ENCODE measurements at places on chromosomes 5 and 9.

DNA sequence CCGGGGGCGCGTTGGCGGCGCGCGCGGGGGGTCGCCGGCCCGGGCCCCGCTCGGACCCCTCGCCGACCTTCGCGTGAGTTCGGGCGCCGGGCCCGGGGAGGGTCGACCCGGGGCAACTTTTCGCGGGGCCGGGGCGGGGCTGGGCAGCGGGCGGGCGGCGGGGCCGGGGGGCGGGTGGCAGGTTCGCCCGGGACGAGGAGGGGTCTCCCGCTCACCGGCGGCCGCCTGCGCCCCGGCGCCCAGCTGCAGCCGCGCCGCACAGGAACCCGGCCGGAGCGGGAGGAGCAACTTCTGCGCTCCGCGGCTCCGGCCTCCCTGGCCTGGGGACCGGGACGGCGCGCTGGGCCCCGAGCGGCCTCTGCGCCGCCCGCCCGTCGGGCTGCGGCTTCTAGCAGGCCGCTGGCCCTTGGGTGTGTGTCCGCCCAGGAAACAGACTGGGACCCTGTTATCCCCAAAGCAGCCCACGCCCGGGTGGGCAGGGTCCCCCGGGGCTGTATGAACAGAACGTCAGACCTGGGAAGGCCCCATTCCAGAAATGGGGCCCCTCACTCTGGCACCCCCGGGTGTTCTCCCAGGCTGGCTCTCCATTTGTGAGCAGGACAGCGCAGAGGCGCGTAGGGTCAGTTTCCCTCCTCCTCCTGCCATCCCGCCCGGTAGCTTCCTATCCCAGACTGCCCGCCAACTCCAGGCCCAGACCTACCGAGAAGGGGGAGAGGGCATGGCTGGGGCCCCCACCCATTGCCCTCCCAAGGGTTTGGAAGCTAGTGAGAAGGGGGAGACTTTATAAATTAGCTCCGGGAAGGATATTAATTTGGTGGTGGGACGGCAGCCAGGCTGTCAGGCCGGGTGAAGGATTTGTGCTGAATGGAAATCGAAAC is 708 bp downstream of the RXRA start:
- DNase-seq: no peak

DNA sequence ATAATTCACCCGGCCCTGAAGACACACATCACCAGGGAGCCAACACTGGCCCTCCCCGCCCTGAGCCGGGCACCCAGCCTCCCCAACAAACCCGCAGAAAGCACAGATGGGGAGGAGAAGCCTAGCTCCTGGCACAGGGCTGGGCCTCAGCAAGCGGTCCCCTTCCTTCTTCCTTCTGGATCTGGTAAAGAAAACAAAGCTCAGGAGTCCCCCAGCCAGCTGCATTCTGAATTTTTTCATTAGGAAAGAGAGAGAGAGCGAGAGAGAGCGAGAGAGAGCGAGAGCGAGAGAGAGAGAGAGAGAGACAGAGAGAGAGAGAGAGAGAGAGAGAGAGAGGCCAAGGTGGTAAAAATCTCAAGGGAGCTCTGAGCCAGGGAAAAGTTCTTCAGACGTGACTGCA is 195.7 kb downstream of the CRB2 start:
- no peak for DNase-seq

DNA sequence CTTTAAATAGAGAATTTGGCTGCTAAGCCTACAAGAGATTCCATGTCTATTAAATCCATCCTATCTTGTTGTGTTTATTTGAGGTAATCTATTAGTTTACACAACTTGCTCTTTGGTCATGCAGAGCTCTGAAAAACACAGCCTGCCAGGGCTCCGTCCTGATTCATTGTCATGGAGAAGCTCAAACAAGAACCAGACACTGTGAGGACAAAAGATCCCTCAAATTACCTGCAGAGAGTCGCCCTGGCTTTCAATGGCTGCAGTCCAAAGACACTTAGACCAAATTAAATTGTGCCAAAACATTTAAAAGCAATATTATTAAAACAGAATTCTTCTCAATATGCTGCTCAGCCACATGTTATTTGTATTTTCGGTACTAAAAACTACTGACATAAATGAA is 60.1 kb downstream of the CDH18 start:
- no peak for DNase-seq

- no peak for DNase-seq
Observed at GRCh38 chr5:180950291-180950949, 38.2 kb upstream of the BTNL3 start.

DNA sequence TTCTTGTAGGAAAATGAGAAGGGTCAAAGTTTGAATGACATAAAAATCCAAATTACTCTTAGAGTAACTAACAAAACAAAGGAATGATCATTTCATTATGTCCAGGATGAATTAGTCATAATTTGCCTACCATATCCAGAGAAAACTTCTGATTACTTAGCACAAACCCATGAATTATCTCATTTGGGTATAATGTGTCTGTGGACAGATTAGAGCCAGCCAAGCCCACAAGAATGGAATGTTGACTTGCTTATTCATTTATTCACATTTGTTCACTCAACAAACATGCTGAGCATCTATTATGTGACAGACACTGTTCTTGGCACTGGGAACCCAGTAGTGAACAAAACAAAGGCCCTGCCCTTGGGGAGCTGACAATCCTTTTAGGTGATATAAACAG is 87.4 kb downstream of the APBA1 start:
- DNase-seq: no peak

- DNase-seq: no peak
Observed at GRCh38 chr5:135348918-135349317, 50.1 kb downstream of the MACROH2A1 start.

- no peak for DNase-seq
Observed at GRCh38 chr9:103992938-103993579, 101.0 kb upstream of the SMC2 start.

DNA sequence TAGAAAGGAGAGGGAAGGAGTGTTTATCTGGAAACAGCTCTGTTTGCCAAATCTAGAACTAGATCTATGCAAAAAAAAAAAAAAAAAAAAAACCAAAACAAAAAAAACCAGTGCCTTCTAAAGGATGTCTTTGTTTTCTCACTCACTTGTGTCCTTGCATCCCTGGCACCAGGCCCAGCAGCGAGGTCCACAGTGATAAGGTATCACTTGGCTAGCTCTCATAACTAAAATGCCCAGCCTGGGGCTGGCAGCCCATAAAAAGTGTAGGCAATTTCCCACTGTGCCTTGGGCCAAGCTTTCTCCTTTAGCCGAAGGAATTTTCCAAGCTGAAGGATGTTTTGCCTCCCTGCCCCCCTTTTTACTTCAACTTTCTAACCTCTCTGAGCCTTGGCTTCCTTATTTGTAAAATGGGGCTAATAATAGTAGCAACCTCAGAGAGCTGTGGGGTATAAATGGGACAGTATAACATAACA is 20.8 kb downstream of the RGS3 start:
- no peak for DNase-seq

- no peak for DNase-seq
Observed at GRCh38 chr9:9603345-9603744, 1009.5 kb downstream of the PTPRD start.

- DNase-seq: no peak
Observed at GRCh38 chr9:70135176-70135575, 91.5 kb downstream of the MAMDC2 start.

- no peak for DNase-seq
Observed at GRCh38 chr9:34499076-34499475, 23.7 kb downstream of the ENHO start.

GRCh38 chr5:36301858-36302603 is at the start of gene RANBP3L:
TSS of gene RANBP3L (minus strand) at chr5:36301902. CDS start at chr5:36301416, 486 bp downstream.
- DNase-seq: no peak

DNA sequence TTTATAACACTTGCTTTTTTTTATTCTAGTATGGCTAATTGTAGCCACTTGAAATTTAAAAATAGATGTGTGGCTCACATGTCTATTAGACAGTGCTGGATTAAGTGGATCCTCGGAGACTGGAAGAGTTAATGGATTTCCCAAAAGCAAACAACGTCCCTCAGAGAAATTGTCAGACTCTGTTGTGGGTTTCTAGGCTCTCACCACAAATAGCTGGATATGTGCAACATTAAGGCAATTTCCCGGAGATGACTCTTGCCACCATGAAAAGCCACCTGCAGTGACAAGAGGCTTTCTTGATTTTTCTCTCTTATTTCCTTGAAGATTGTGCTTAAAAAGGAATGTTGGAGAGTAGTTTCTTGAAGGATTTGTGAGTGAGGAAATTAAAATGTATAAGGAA is 43.2 kb downstream of the TMEM167A start:
- no peak for DNase-seq

GRCh38 chr5:74075501-74076484 is 449.8 kb downstream of the ARHGEF28 start:
- no peak for DNase-seq

DNA sequence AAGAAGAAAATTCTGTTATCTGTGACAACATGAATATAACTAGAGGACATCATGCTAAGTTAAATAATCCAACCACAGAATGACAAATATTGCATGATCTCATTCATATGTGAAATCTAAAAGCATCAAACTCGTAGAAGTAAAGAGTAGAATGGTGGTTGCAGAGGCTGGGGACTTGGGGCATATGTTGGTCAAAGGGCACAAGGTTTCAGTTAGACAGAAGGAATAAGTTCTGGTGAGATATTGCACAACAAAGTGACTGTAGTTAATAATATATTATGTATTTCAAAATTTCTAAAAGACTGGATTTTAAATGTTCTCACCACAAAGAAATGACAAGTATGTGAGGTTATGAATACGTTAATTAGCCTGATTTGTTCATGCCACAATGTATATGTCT is 24.8 kb downstream of the GRIA1 start:
- DNase-seq: no peak

DNA sequence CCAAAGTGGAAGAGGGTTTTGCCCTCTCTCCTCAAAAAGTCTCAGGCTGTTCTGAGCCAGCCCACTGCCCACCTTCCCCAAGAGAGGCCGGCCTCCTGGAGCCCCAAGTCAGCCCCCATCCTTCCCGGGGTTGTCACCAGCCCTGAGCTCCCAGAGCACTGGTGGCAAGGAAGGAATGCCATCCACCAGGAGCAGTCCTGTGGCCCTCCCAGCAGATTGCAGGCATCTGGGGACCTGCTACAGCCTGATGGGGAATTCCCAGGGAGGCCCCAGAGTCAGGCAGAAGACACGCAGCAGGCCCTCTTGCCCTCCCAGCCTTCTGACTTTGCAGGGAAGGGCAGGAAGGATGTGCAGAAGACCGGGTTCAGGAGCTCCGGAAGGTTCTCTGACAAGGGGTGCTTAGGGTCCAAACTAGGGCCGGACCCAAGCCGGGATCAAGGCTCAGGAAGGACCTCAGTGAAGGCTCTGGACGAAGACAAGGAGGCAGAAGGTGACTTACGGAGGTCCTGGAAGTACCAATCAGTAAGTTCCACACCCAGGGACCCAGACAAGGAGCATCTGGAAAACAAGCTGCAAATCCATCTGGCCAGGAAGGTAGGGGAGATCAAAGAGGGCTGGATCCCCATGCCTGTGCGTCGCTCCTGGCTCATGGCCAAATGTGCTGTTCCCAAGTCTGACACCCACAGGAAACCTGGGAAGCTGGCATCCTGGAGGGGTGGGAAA is 3.7 kb downstream of the SPATA31E1 start:
- DNase-seq: no peak

DNA sequence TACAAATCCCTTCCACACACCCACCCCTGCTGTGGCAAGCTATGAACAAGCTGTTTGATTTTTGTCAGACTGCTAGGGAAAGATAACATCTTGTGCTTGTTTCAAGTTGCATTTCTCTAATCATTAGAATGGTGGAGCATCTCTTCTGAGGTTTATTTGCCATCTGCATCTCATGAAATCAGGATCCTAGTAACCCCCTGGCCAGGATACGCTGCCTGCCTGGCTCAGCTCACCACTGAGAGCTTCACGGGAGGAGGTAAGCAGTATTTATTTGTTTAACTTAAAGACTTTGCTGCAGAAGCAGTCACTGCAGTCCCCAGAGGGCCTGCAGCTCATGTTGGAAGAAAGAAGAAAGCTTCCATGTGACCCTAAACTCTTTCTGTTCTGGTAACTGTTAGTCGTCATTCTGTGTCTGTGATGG is 83.3 kb upstream of the CXCL14 start:
- DNase-seq: no peak

DNA sequence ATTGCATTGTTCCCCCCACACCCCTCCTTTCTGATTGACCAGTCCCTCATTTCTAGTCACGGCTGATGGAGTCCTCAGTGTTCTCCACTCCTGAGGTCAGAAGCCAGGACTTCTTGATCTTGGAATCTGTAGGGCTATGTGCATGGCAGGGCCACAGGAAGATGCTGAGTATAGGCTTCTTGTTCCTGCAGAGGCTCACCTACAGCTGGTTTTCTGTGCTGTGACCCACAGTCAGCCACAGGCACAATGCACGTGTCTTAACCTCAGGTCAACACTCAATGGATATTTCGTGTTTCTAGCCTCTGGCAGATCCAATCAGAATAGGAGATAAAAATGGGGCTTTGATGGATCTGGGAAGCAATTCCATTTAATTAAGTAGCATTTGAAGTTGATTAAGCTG is 14.3 kb upstream of the CXCL14 start:
- DNase-seq: no peak

- no peak for DNase-seq
Observed at GRCh38 chr9:100394816-100395215, 32.1 kb upstream of the MSANTD3 start.

- DNase-seq: no peak
Observed at GRCh38 chr9:126451316-126451885, 124.8 kb downstream of the MVB12B start.

- DNase-seq: no peak
Observed at GRCh38 chr9:35027860-35028259, 38.3 kb downstream of the DNAJB5 start.

GRCh38 chr5:132477784-132478365 is 12.7 kb downstream of the IRF1 start:
- peak; percentile 41 for DNase-seq

GRCh38 chr5:58326022-58326421 is 133.9 kb downstream of the PLK2 start:
- no peak for DNase-seq

GRCh38 chr5:156682971-156683370 is 167.1 kb upstream of the PPP1R2B start:
- no peak for DNase-seq

GRCh38 chr5:79613549-79613948 is 1.3 kb downstream of the TENT2 start:
- no peak for DNase-seq

DNA sequence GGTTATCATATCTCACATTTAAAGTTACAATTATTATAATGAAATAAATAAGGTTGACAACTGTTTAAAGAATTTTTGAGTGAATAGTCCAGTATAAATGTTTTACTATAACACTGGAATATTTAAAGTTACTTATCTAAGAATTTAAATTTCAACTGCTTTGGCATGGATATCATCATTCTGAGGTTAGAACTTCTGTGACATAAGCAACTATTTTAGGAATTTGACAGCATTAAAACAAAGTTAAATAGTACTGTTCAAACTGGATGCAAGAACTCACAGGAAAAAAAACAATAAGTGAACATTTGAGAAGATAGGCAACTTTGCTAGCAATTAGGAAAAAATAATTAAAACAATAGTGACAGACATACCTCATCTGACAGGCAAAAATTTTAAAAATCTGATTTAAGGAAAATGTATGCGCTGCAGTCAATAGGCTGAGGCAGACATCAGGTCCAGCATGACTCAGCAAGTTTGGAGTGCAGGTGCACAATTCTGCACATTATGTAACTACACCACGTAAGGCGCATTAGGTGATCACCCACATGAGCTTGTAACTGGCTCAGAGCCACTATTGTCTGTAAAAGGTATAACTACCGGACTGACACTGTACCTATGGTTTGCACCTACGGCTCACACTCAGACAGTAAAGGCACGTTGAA is 180.6 kb downstream of the PDE4D start:
- no peak for DNase-seq

Data from CD4-positive, alpha-beta T cell treated with Interleukin-1 beta for 1 hour (primary cell).